ENCODE measurements at places on chromosomes 7 and 10.

- DNase-seq, result no peak
These were observed 88.5 kb downstream of the VTI1A start for GRCh38 chr10:112535531-112535951.

GRCh38 chr10:119654540-119654939, 3.4 kb downstream of the BAG3 start:
- DNase-seq, result no peak

DNA sequence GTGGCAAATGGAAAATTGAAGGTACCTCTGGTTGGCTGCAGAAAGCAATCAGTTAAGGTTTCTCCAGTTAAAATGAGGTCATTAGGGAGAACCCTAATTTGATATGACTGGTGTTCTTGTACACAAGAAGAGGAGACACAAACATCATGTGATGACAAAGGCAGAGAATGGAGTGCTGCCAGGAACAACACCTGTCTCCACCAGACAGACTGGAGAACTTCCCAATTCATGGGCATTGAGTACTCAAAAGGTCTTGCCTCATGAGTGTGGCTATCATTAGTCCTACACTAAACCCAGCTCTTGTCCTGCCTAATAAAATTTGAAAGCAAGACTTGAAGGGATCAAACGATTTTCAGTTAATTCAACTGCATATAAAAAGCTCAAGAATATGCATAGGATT, 152.6 kb downstream of the PTPN20 start:
- DNase-seq, result no peak

GRCh38 chr10:128938558-128938957, 528.5 kb upstream of the MGMT start:
- no peak for DNase-seq

GRCh38 chr7:96784597-96784996, 75.0 kb upstream of the SEM1 start:
- no peak for DNase-seq

DNA sequence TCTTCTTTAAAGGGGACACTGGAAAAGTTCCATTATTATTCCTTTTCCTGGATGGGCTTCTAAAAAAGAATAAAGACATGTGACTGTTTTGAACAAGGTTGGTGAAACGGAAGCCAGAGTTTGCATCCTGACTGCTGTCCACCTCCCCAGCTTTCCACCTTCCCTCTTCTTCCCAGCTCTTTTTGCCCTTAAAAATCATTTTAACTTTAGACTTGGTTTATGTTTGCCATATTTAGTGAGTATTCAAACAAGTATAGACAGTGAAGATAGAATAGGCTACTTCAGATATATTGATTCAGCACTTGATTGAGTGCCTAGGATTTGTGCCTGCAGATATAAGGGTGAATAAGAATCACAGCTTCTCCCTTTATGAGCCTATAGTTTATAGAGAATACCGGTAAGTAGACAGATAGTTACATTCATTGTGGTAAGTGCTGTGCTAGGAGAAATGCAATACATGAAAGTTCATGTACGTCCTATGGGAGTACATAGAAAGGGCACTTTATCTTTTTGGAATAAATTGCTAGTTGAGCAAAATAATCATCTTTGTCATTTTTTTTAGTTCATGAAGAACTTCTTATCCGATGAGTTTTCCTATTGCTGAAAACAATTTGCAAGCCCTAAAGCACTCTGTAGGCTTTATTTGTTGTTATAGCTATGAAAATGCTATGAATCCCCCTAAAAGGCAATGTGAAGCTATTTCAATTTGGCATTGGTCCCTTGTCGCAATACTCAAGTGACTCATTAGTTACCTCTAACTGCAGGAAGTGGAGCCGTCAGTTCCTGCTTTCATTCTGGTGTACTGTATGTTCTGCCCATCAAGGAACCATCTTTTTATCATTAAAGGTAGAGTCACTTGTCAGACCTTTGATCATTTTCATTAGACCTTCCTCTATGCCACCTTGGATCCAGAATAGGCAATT, 57.2 kb upstream of the STRIP2 start:
- peak; percentile 74 for DNase-seq

GRCh38 chr7:40643664-40644063, 508.9 kb downstream of the SUGCT start:
- DNase-seq, result no peak

- DNase-seq, result peak; percentile 40
These were observed 110.5 kb downstream of the ITGA8 start for GRCh38 chr10:15609246-15609645.

DNA sequence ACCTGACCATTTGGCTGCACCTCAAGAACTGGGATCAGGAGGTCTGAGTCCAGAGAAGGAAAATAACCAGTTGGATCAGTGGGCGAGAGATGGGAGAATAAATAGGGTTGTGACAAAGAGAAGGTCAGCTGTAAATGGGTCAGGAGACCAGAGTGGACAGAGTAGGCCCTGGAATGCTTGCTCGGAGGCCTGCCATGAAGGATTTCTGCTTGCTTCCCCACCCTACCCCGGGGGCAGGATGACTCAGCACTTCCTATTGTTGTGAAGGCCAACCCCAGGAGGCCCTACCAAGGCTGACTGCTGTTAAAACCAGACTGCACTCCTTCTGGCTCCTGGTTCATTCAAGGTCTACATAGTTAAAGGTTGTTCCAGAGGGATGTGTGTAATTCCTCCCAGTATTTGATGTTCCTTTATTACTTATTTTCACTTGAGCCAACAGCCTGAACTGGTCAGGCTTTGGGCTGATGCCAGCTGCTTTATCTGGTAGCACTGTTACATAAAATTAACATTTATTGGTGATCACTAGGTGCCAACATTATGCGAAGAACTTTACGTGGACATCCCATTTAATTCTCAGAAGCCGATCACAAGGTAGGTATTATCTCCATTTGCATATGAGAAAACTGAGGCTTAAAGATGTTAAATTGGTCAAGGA, 27.3 kb upstream of the IFRD1 start:
- peak; percentile 77 for DNase-seq

- no peak for DNase-seq
These were observed 83.2 kb upstream of the COL1A2 start for GRCh38 chr7:94311515-94311914.
